MG63 (cell line): ENCODE measurements at places on chromosomes 2 and 18.

GRCh38 chr2:206232287-206233035 is 42.0 kb upstream of the ZDBF2 start:
- DNase-seq: no peak

DNA sequence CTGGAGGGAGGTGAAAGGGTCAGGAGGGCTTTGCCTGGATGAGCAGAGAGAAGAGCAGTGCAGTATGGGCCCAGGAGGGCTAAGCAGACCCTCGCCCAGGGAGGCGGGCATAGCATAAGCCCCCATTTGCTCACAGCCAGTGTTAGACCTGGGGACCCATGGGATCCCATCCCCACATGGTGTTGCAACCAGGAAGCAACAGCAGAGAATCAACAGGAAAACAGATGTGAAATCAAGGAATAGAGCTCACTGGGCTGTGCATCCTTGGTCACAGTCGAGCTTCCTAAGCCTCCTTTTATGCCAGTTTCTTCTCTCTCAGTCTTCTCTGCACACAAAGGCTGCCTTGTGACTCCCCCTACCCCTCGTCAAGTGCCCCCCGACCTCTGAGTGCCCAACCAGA is 19.9 kb downstream of the ASB18 start:
- no peak for DNase-seq

DNA sequence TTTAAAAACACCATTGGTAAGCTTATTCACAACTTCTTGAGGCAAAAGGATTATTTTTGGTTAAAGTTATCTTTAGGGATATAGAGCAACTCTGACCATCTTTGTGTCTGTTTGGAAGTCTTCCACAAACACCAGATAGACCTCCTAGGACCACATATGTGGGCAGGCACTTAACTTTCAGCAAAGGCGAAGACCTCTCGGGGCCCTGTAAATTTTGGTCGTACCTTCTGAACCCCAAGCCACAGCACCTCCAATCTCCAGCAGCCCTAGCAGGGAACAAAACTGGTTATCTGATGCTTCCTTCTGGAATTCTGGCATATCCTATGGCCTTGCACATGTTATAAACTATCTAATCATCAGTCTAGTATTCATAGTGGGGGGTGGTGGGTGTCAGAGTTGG is 114.8 kb downstream of the MBD5 start:
- no peak for DNase-seq

- DNase-seq: no peak
Observed at GRCh38 chr2:241859017-241859435, 332 bp upstream of the PDCD1 start.

DNA sequence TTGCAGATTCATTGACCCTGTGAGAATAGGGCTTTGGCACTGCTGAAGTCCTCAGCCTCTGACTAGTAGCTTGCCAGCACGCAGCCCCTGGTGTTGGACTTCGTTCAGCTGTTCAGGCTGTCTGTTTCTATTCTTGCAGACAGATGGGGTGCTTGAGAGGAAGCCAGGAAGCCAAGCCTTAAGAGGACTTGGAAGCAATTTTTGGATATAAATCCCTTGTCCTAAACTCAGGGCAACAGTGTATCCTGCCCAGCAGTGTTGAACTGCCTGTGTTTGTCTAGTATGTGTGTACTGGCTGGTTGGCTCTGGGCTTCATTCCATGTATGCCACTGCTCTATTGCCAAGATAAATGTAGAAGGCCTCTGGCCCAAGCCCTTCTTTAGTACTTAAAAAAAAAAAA is 108.6 kb downstream of the COMMD1 start:
- peak; percentile 96 for DNase-seq

- no peak for DNase-seq
Observed at GRCh38 chr2:233470011-233470687, 96.4 kb downstream of the USP40 start.

DNA sequence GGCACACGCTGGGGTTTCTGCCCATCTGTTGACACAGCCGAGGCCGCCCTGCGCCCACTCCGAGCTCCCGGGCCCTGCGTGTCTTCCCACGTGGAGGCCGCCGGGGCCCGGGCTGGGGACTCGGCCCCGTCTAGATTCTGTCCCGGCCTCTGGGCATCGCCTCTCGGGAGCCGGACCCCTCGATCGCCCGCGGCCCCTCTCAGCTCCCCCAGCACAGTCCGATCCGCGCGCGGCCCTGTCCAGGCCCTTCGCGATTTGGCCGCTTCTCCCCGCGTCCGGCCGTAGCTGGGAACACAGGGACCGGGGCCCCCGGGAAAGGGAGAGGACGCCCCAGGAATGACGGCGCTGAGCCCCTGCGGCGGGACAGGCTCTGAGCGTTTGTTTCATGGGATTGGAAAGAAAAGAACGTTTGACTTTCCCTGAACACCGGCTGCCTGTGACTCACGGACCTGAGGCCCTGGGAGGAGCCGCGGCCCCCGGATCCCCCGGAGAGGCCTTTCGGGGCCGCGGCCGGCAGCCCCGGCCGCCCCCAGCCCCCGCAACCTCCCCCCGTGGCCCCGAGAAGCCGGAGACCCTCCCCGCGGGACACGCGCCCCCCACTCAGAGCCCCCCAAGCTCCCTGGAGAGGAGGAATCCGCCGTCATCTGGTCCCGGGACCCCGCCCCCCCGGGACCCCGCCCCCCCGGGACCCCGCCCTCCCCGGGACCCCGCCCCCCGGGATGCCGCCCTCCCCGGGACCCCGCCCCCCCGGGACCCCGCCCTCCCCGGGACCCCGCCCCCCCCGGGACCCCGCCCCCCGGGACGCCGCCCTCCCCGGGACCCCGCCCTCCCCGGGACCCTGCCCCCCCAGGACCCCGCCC is 62.7 kb upstream of the CTDP1 start:
- no peak for DNase-seq

DNA sequence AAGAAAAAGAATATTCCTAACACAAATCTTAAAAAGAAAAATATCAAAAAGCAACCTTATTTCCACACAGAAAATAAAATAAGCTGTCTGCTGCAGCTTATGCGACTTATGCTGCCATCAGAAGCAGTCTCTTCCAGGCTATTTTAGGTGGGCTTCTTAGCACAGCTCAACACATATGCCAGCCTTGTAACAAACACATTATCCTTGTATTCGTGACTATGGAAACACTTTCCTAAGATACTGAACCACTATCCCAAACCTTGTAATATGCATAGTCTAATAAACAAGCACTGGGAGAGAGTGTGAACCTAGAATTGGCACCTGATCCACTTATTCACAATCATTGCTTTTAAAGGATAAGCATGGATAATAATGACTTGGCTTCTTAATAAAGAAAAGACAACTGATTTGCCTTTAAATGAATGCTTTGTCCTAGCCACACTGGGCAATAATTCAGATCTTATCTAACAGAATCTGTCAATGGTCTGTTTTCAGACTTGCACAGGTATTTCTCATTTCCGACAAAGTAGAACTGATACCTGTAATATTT is 40.0 kb upstream of the RNU4ATAC start:
- DNase-seq: no peak

- DNase-seq: no peak
Observed at GRCh38 chr18:31217038-31217849, 54.6 kb upstream of the DSC1 start.

GRCh38 chr2:86631846-86632485 is 8.3 kb upstream of the RNF103 start:
- no peak for DNase-seq

DNA sequence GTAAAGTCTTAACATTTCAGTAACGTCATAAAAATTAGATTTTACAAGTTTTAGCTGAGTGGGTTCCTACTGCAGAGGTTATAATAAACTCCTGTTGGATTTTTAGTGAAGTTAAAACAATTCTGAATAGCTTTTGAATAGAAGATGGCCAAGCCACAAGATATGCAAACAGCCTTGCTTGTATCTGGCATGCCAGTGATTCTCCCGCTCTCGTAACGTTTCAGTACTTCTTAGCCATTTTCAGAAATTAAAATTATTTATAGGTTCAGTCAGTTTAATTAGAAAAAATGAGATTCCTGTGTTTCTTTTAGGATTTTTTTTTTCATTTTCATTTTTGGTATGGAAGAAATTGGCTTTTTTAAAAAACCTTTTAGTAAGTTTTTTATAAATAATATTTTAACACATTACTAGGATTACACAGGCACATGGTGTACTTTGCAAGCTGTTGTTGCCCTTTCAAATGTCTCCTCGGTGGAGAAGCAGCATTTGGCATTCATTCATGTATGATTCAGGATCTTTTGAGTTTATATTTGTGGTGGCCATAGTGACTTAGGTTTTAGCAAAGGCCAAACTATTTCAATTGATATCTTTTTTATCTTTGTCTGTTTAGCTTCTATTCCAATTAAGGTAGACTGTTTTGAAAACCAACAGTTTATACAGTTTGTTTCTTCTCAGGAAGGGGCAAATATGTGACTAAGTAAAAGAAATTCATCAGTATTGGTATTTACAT is 30.6 kb upstream of the RND3 start:
- DNase-seq: no peak

DNA sequence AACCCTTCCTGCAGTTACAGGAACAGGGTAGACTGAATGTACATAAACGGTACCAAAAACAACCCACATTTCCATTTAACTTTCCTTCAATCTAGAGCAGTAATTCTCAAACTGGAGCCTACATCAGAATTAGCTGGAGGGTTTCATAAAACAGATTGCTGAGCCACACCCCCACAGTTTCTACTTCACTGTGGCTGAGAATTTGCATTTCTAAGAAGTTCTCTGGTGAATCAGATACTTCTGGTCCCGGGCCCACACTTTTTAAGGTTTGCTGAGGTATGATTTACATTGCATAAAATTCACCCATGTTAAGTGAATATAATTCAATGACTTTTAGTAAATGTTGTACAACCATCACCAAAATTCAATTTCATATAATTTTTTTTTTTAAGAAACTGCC is 113.7 kb downstream of the SRBD1 start:
- DNase-seq: no peak

GRCh38 chr2:122182616-122183355 is 427.3 kb downstream of the TSN start:
- no peak for DNase-seq

DNA sequence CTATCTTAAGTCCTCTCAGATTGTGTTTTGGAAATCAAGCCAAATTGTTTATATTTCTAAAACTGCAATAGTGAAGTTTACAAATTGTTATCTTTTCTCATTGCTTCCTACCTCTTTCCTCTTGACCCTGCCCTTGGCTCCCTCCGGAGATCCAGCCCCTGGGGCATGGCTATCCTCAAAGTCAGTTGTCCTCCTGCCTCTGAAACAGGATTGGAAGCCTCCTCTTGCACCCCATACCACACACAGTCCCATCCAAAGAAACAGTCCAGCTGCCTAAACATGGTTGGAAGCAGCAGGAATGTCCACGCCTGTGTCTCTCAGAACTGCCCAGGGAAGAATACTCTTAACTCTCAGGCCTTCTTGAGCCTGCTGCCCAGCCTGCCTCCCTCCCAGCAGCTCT is 30.1 kb upstream of the COL6A3 start:
- no peak for DNase-seq

- DNase-seq: no peak
Observed at GRCh38 chr2:172227719-172228118, 125.0 kb upstream of the DLX2 start.

GRCh38 chr2:65130664-65131175 is 814 bp upstream of the RAB1A start:
- no peak for DNase-seq

- no peak for DNase-seq
Observed at GRCh38 chr2:3354986-3355385, 22.6 kb downstream of the EIPR1 start.

- DNase-seq: no peak
Observed at GRCh38 chr2:100756704-100757103, 63.2 kb upstream of the NPAS2 start.
